ENCODE measurements at places on chromosomes 4 and X.

DNA sequence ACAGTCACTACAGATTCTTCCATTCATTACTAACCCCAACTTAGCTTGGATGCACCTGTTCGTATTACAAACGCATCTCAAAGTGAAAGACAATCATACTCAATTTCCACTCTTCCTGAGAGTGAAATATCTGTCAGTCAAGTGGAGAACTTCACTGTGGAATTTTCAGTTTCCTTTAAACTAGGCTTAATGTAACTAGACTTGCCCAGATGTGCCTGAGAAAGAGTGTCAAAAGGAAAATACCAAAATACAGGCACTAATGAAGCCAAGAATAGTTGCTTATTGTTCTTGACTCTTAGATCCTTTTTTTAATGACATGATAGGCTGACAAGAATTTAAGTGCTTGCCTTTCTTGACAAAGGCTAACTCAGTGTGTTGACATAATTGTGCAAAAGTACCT lies 72.4 kb upstream of the NR3C2 start:
- DNase-seq: no peak

DNA sequence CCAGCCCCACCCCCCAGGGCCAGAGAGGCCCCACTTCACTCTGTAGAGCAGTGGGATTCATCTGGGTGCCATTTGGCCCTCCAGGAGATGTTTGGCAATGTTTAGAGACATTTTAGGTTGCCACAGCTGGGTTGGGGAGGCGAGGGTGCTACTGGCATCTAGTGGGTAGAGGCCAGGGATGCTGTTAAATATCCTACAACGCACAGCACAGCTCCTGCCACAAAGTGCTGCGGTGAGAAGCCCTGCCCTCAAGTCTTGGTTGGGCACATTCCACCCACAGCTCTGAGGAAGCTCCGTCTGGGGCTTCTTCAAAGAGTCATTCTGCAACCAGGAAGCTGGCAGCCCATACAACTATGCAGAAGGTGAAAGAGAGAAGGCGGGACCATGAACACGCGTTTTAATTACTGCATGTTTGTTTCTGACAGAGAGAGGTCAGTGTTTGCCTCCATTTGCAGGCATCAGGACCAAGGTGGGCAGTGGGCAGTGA lies 48.1 kb upstream of the FAM9C start:
- DNase-seq: no peak

GRCh38 chrX:31126205-31126604 lies 54.4 kb upstream of the FTHL17 start:
- DNase-seq: no peak

DNA sequence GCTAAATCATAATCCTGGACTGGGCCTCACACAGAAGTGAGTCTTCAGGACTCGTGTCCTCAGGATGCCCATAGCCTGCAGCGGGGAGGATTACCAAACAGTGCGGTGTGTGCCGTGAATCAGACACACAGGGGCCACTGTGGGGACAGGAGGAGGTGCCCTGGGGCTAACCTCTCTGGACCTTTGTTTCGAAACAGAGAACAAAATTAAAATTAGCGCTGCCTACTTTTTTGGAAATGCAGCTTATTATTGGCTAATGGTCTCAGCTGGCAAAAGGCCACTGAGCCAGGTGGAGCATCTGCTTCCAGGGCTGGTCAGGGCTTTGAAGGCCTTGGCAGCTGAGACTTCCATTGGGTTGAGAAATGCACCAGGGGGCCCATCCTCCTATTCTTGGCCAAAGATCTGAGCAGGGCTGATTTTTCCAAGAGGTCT lies 236.2 kb downstream of the EVC2 start:
- no peak for DNase-seq

DNA sequence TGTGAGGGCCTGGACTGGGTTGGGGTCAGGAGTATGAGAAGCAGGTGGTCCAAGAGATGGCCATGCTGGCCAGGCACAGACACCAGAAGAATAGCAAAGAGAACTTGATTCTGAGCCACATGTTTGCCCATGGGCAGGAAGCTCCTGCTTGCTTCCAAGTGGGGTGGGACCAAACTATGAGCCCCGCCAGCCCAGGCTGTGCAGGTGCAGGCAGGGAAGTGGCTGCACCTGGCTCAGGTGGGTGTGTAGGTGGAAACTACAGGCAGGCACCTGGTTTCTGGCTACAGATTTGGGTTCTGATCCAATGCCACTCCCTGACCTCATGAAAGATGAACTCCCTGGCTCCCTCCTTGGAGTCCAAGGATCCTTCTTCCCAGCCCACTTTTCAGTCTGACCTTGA lies 207.9 kb upstream of the KLF3 start:
- no peak for DNase-seq

DNA sequence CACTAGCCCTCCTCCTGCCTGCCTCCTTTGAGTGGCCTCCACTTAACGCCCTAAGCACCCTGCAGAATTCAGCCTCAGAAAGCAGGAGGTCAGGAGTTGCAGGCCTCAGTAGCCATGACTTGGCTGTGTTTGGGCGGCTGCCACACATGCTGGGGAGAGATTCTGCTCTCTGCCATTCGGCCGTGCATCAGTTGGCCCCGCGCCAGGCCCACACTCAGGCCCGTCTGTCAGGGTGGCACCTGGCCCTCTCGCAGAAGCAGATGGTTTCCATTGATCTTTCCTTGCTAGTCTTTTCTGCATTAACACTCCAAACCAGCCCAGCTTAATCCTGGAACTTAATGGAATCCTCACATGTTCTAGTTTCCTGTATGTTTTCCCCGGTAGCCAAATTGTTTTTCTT lies 30.7 kb upstream of the ATP6AP2 start:
- DNase-seq: no peak

DNA sequence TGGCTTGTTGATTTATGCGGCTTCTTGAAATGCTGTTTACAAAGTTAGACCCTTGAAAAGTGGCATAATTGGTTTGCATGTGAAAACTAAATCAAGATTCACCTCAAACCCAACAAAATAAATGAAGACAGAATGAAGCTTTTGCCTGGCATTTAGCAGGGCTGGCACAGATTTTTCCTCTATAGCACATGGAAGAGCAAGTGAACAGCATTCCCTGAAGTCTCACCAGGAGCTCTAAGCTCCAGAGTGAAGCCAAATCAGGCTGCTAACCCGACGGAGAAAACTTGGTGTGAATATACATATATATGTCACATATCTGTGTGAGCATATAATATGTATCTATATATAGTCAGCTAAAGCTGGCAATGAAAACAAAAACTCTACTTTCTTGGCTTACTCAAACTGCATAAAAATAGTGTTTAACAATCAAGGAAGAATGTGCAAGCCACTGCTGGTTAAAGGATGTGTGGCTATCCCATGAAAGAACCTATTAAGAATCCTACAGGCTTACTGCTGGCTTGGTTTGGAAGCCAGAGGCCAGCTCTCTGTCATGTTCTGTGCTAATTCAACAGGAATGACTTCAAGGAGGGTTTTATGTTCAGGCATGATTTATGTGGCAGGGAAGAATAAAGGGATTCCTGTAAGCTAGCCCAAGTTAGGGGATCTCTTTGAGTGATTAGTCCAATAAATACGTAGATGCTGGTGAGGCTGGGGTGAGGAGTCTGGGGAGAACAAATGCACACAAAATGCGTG lies 69.9 kb downstream of the MFAP3L start:
- no peak for DNase-seq

DNA sequence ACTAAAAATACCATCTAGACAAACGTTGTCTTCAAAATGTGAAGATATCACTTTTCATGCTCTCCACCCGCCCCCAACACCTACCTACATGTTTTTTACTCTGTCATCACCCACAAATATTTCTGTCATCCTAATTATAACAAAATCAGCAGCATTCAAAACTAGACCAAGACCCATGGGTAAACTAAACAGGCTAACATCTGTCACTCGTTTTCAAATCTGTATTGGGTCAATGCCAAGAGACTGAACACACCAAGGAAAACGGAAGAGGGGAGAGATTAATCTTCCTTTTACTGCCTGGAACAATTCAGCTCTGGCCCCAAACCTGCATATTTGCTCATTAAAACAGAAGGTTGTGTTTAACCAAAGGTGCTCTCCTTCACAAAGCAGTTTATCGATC lies 17.5 kb downstream of the FAM184B start:
- DNase-seq: no peak

GRCh38 chrX:50107470-50107869 lies 93.3 kb downstream of the AKAP4 start:
- DNase-seq: no peak

DNA sequence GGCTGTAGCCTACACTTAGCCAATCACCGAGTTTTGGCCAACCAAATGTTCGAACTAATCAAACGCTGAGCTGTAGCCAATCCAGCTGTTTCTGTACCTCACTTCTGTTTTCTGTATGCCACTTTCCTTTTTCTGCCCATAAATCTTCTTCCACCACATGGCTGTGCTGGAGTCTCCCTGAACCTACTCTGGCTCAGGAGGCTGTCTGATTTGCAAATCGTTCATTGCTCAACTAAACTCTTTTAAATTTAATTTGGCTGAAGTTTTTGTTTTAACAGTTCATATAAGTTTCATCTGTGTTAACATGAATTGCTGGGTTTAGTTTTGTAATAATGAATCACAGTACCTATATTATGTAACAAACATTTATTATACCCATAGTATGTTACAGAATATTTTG lies 160.7 kb upstream of the PCDH7 start:
- DNase-seq: no peak

GRCh38 chr4:145130130-145130529 lies 32.0 kb downstream of the ABCE1 start:
- DNase-seq: no peak

DNA sequence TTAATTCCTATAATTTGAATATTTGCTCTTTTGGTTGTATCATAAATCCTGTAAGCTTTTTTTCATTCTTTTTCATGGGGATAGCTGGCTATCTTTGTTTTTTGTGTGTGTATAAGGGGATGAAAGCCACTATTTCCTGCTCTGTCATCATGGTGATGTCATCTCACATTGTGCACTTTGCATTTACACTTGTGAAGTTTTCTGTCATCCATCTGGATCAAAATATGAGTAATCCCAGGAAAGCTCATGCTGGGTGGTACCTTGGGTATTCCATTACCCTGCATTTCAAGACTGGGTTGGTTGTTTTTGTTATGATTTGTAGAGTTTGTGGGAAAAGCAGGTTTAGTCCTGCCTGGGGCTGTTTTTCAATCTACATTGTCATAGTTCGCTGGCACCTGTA lies 367.3 kb downstream of the CHIC1 start:
- DNase-seq: no peak
